Activated CD4-positive, alpha-beta T cell treated with anti-CD3 and anti-CD28 coated beads, Interleukin-2, amount 10 ng/mL, durations not matched to agents 7 days and 5 days (primary cell): ENCODE measurements at places on chromosomes 2 and 18. TPM values are rescaled to one million over a fixed set of nuclear protein-coding genes. Genes with fewer than 3 reads are reported as not detected.

DNA sequence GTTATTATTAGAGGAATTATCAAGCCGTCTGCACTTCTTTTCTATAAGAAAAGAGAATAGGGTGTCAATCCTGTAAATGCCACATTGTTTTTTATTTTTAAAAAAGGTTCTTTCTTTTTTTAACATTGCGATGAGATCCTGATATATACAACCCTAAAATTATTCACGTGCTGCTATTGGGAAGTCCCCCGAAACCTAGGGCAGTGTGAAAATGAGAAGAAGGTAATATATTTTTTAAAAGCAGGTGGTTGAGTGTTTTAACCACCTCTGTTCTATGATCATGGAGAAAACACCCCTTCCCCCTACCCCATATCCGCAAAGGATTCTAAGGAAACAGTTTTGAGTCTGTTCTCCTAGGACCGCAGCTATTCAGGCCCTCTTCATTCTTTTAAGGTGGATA is 94.5 kb upstream of the KLHL14 start:
- H3K36me3 ChIP-seq: no peaks in the 10 kb centered on the region
- no peaks in the 10 kb centered on the region for H3K27me3 ChIP-seq
- DNase-seq: no peak
- H3K4me3 ChIP-seq: no peak overlapping the region
- no peak overlapping the region for H3K27ac ChIP-seq
- no peaks in the 10 kb centered on the region for H3K4me1 ChIP-seq

GRCh38 chr18:26756556-26756955 is 109.0 kb downstream of the AQP4 start:
- H3K36me3 ChIP-seq: no peaks in the 10 kb centered on the region
- no peak for DNase-seq
- H3K27me3 ChIP-seq: no peaks in the 10 kb centered on the region
- H3K4me1 ChIP-seq: peaks cover 3% of the 10 kb centered on the region

DNA sequence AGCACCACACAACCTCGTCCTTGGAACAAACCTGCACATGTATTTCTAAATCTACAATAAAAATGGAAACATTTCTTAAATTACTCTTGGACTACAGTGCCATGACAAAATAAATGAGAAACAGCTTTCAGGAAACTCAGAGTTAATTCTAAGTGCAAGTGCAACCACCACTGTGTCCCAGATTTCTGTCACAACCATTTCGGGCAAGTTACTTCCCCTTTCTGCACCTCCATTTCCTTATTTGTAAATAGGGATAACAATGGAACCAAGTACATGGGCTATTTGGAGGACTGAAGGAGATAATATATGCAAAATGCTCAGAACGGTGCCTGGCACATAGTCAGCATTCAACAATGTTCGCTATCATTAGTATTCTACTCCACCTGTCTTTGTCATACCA is 93.2 kb downstream of the CACNB4 start:
- DNase-seq: no peak
- H3K4me3 ChIP-seq: no peak overlapping the region
- peaks cover 6% of the 10 kb centered on the region for H3K27me3 ChIP-seq
- peaks cover 10% of the 10 kb centered on the region for H3K4me1 ChIP-seq
- H3K36me3 ChIP-seq: no peaks in the 10 kb centered on the region

GRCh38 chr2:161044921-161045320 is 115.3 kb upstream of the TANK start:
- no peak for DNase-seq
- H3K27ac ChIP-seq: no peak overlapping the region
- H3K27me3 ChIP-seq: peaks cover 25% of the 10 kb centered on the region
- H3K4me1 ChIP-seq: no peaks in the 10 kb centered on the region
- H3K36me3 ChIP-seq: no peaks in the 10 kb centered on the region

DNA sequence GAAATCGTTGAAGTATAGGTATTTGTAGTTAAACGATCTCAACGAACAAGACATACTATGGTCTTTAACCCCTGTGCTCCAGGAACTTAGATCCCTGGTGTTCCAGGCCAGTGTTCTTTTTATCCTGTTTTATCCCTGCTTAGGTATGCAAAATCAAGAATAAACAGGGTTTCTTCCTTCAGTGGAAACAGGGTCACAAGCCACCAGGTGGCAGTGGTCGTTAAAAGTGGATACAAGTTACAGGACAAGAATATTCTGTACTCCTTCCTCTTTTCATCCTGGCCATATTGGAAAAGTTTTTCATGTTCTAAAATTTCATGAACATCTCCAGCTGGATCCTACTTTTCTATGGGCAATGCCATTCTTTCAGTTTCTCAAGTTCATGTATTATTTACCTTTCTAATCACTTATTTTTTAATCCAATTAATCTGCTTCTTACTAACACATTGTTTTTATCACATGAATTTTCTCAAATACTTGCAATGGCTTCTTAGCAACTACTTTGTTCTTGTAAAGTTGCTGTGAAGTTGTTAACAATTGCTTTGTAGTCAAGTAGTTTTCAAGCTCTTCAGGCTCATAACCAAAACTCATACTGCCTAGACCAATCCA is 16.4 kb upstream of the HNMT start:
- H3K36me3 ChIP-seq: no peaks in the 10 kb centered on the region
- H3K4me3 ChIP-seq: no peak overlapping the region
- no peak overlapping the region for H3K27ac ChIP-seq
- peak; percentile 22 for DNase-seq
- H3K27me3 ChIP-seq: no peaks in the 10 kb centered on the region

- no peak overlapping the region for H3K27ac ChIP-seq
- DNase-seq: no peak
- no peak overlapping the region for H3K4me3 ChIP-seq
- no peaks in the 10 kb centered on the region for H3K36me3 ChIP-seq
- no peaks in the 10 kb centered on the region for H3K27me3 ChIP-seq
- H3K4me1 ChIP-seq: no peaks in the 10 kb centered on the region
Measured at GRCh38 chr2:83633423-83633822, 825.7 kb downstream of the SUCLG1 start.

The RND3 gene
- not detected for total RNA-seq

The KCNG3 gene
- total RNA-seq: 0.04 TPM

The SPP2 gene
- not detected for total RNA-seq

GRCh38 chr2:101753720-101754490 is 56.4 kb downstream of the MAP4K4 start:
- peaks cover 11% of the 10 kb centered on the region for H3K36me3 ChIP-seq
- no peak for DNase-seq
- no peak overlapping the region for H3K4me3 ChIP-seq
- H3K4me1 ChIP-seq: peaks cover 67% of the 10 kb centered on the region

The C2orf66 gene
- 0.44 TPM for total RNA-seq

DNA sequence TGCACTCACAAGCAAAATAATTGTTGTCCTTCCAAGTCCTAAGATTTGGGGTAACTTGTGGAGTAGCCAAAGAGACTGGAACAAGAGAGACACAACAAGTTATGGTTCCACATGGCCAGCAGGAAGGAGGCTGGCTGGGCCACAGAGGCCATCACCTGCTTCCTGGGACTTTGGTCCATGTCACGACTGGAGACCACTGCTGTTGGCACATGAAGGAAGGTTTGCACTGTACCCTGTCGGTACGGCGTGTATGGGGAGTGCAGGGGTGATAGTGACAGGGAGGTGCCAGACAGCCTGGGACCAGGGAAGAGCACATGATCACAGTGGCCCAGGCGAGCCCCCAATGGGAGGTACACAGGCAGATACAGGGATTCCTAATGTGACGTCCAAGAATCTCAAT is 15.5 kb downstream of the SLC66A2 start:
- H3K27me3 ChIP-seq: no peaks in the 10 kb centered on the region
- no peak for DNase-seq
- no peak overlapping the region for H3K27ac ChIP-seq
- H3K36me3 ChIP-seq: peaks cover 82% of the 10 kb centered on the region
